Amniotic stem cell (primary cell): ENCODE measurements at places on chromosomes 7 and 10.

DNA sequence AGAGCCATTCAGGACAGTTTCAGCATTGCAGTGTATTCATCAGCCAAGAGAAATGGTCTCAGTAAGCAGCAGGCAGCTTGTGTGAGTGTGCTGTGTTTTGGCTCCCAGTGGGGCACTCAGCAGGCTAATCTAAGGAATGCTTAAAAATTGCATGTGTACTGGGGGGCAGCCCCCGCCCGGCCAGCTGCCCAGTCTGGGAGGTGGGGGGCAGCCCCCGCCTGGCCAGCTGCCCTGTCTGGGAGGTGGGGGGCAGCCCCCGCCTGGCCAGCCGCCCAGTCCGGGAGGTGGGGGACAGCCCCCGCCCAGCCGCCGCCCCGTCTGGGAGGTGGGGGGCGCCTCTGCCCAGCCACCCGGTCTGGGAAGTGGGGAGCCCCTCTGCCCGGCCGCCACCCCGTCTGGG, 116.2 kb downstream of the GRID1 start:
- DNase-seq = no peak

GRCh38 chr10:86957471-86958115, at the start of gene MMRN2:
Gene MMRN2, minus strand, starts transcription at chr10:86957615. Its CDS starts 74 bp downstream, at chr10:86957541.
- DNase-seq = no peak

DNA sequence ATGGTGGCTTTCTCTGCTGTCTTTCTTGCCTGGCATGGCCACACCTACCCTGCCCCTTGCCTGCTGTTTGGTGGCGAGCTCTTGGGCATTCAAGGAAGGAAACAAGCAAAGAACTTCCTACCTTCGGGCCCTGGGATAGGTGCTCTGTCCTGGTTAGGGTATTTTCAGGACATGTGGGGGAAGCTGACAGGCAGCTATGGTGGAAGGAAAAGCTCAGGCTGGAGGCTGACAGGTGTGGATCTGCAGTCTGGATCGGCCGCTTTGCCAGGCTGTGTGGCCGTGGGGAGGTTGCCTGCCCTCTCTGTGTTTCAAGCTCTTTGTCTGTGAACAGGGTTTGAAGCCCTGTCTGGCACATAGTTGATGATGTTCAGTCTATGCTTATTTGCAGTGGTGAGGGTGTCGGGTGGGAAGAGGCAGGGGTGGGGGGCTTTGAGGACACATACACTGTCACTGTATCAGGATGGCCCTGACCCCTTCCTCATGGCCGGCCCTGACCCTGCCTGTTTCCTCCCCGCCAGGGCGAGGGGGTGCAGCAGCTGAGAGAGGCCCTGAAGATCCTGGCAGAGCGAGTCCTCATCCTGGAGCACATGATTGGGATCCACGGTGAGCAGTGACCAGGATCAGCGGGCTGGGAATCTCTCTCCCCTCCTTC, 73.7 kb downstream of the MYL10 start:
- DNase-seq = no peak

DNA sequence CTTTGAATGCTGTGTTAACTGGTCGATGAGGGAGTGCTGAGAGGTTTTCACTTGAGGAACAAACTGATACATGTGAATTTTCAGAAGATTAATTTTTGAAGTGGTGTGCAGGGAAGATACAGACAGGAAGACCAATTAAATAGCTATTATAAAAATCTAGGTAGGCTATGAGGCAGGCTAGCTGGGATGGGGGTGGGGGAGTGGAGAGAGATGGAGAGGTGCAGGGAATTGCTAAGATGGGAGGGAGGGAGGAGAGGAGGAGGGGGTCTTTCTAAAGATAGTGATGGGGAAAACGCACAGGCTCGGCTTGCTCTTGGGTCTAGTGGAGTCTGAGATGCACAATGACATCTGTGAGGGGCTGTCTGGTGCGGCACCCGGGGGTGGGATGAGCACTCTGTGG, 15.2 kb downstream of the ATXN7L1 start:
- DNase-seq = no peak
